Esophagus squamous epithelium (tissue), 5 donors: ENCODE measurements at places on chromosomes 5 and 9.

DNA sequence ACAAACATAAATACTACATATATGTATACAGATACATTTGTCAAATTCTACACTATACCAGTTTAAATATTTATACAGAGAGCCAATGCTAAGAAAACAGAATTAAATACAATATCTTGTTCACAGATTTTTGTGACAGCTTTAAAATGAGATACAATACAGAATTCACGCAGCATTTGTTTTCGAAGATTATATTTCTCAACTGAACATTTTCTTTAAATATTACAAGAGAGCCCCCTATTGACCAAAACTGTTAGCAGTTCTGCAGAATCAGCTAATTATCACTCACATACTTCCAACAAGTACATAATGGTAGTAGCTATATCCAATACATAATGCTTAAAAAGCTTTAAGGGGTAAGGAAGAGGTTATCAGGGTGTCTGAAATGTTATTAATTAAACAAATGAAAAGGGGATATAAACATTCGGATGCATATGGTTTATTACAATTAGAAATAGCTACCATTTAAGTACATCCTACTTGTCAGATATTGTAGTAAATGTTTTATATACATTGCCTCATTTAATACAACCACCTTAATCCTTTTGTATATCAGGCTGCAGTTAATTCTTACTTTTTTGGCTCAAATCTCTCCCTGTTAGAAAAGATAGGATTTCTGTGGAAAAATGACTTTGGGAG lies 31.7 kb downstream of the ZDHHC21 start:
- no peak for DNase-seq

GRCh38 chr9:4671737-4672136 lies 5.5 kb upstream of the SPATA6L start:
- no peak for DNase-seq

DNA sequence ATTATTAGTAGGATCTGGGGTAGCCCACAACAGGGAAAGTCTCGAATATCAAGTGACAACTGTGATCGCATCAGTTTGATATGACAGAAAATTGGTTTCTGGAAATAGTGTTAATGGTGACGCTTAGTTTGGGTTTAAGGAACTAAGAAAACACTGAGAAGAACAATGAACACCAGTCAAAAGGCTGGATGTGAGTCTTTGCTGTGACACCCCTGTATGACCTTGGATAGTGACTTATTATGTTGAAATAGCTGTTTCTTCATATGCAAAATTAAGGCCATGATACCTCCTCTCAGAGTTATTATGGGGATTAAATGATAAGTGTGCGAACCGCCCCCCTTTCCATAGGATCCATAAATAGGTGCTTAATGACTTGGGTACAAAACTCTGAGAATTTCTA lies 926 bp downstream of the DNAJC25 start:
- no peak for DNase-seq

GRCh38 chr5:110525762-110526161 lies 200.7 kb downstream of the TMEM232 start:
- DNase-seq = no peak

DNA sequence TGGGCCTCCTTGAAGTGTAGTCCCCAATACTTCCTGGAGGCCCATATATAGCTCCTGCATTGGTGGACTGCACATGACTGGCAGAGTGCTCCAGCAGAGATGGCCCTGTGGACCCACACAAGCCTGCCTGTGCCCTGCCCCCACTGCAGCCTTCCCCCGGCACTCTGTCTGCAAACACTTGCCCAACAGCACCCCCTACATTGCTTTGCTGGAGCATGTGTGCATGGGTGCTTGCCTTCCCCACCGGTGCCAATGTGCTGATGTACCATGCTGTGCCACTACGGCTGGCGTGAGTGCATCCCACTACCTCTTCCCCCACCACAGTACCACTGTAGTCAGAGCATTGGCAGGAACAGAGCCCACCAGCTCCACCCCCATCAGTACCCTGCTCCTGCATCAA lies 563.6 kb upstream of the CTNND2 start:
- DNase-seq = no peak

DNA sequence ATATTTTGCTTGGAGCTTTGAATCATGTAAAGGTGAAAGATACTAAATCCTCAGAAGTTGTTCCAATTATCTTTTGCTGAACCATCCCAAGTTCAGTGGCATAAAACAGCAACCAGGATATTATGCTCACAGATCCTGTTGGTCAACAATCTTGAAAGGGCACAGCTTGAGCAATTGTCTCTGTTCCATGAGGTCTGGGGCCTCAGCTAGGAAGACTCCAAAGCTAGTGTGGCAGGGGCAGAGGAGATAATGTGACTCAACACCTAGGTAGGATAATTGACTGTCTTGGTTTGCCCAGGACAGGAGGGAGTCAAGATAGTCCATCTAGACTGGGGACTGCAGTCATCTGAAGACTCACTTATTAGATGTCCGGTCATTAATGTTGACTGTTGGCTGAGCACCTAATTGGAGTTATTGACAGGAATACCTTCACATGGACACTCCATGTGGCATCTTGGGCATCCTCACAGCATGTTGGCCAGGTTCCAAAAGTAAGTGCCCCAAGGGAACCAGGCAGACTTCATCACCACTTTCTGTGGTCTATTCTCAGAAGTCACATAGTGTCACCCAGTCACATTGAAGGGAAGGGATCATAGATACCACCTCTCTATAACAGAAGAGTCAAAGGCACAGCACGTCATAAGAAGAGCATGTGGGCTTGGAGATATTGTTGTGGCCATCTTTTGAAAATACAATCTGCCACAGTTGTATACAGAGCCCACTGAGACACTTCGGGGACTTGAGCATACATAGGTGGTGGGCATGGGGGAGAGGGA lies 88.4 kb upstream of the GPBP1 start:
- no peak for DNase-seq

DNA sequence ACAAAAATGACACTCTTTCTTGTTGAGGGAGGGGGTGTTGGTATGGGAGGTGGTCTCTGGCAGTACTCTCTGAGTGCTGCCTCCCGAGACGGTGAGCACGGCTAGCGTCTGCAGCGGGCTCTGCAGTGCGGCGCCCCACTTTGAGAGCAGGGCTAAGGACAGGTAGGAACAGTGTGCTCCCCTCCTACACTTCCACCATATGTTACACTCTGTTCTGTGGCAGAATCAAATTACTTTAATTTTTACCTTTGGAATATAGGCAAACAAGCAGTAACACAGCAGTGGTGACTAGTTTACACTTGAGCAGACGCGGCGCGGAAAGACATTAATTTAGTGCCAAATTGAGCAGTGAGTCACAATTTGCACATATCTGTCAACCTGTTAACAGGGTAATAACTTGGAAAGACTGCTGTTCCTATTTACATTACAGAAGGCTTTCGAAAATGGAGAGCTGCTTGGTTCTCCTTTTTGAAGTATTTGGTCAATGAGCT lies 136.3 kb downstream of the MED27 start:
- DNase-seq = no peak

DNA sequence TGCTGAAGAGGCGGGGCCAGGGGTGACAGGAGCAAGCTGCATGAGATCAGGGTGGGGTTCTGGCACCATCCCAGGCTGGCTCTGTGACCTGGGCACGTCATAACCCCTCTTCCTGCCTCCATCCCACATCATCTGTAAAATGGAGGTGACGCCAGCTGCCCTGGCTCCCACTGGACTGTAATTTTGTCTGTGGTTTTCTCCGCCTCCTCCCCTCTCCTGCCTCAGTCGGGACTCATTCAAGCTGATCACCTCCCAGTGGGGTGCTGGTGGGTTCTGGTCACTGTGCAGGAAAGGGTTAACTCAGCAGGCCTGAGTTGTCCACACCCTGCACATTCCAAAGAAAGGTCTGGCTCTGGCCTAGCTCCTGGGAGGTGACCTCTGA lies 128.2 kb downstream of the RXRA start:
- no peak for DNase-seq

GRCh38 chr5:63127054-63127453 lies 548.4 kb downstream of the LRRC70 start:
- DNase-seq = no peak

- DNase-seq = no peak
Measured at GRCh38 chr5:102955488-102955887, 164.4 kb downstream of the GIN1 start.
